Stimulated activated CD4-positive, alpha-beta T cell treated with anti-CD3 and anti-CD28 coated beads, TNF-alpha, amount 100 ng/mL, for 24 hours (primary cell): ENCODE measurements at places on chromosomes 4 and X.

DNA sequence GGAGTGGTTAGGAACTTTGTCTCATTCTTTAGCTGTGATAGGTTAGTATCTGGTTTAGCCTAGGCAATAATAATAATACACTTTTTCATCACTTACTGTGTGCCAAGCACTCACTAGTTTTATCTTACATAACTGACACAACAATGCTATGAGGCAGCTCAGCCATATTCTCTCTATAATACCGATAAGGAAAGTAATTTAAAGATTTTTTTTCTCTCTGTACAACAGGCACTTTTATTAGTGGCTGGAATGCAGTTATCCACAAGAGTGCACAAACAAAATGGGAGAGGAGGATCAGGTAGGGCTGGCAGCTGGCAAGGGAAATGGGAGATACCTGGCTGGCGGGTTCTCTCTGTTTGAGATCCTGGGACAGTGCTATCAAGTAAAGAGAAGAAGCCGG, 7.6 kb downstream of the RELL1 start:
- DNase-seq, result no peak

GRCh38 chr4:32798471-32799159, 2078.4 kb downstream of the PCDH7 start:
- DNase-seq, result no peak

GRCh38 chr4:177051473-177052060, 258.1 kb upstream of the NEIL3 start:
- no peak for DNase-seq

GRCh38 chrX:136395271-136395670, 92.5 kb upstream of the BRS3 start:
- no peak for DNase-seq

DNA sequence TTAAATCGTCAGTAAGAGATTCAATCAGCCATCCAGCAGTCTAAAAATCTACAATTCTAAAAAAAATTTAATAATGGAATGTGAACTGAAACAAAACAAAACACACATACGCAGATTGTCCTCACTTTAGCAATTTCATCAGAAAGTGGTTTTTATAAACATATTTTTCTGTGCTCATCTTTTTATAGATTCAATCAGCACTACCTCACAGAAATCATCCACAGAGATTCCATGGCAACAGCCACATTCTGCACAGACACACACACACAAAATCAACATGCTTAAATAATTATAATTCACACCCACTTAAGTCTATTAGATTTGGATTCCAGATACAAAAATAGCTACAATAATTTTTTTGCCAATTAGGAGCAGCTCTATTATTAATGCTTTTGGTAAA, 149.0 kb upstream of the KCNIP4 start:
- DNase-seq, result no peak

GRCh38 chrX:15404401-15405096, 20.3 kb upstream of the VEGFD start:
- no peak for DNase-seq

DNA sequence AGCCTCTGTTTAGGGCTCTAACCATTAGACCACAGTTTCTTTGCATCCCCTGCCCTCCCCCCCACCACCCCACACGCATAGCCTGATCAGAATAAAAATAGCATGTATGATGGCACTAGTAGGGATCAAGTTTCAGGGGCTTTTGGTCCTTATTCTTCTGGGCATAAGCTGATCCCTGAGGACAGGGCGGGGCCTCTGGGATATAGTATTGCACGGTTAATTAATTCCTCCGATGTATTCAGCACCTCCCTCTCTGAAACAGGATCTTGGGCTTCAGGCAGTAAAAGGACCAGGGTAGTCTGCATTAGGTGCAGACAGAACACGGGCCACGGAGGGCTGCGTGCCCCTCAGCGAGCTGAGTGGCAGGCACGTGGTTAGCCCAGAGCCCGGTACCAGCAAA, 57.1 kb downstream of the ELF4 start:
- no peak for DNase-seq

DNA sequence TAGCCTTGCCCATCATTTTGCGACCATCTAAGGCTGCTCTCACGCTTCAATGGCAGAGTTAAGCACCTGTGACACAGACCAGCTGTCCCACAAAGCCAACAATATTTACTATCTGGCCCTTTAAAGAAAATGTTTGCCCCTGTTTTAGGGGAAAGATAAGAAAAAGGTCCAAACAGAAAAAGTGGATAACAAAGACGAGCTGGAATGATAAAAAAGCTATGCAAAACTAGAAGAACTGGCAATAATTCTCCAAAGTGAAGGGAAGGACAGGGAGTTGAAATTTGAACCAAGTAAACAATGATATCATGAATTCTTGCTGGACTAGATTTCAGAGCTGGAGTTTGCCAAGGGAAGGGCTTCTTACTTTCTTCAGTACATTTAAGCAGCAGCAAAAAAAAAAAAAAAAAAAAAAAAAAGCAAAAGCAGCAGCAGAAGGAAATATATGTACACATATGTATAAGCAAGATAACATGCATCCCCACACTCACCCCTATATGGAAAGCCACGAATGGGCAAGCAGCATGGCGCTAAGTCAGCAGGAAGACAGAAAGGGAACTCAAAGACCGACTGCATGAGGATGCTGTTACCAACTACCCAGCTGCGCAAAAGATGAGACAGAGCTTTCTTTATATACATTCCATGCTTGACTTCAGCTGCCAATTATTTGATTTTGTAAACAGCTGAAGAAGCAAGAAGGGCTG, 12.5 kb downstream of the TRAPPC2 start:
- DNase-seq, result no peak

DNA sequence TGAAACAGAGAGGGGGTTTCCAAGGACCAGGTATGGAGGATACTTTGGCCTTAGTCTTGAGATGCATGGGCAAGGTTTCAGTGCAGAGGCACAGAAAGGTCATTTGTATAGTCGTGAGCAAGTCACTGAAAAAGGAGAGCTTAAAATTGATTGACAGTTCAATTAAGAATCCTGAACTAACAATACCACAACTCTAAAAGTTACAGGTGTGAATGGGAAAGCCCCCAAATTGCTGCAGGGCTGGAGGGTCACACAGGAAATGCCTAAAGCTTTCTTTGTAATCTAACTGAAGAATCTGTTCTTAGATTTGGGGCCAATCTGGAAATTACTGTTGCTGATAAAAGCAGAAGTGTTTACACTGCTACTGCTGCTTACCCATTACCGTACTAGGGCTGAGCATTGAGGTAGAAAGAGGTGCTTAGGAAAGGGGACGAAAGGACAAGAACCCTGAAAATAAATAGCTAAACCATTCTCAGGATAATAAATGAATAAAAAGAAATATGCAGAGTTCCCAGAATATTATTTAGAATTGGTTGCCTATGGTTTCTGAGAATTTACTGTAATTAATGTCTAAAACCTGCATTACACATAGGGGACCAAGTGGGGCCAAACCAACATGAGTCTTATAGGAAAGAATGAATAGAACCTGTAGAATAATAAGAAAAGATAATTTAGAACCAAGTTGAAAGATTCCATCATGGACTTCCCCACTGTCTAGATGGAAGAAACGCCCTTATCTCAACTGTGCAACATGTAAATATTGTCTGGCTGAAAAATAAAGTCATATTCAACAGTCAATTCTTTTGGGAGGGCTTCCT, 91.9 kb upstream of the PPP1R2C start:
- no peak for DNase-seq

- no peak for DNase-seq
These were observed 164.7 kb downstream of the SOWAHB start for GRCh38 chr4:76733068-76733771.

GRCh38 chr4:610411-611261, 14.7 kb upstream of the PDE6B start:
- DNase-seq, result no peak

GRCh38 chr4:136383082-136383481, 1149.2 kb downstream of the PCDH18 start:
- DNase-seq, result no peak

- DNase-seq, result no peak
These were observed 767.5 kb upstream of the MAGEB2 start for GRCh38 chrX:29447867-29448266.

GRCh38 chr4:116913451-116913850, 171.9 kb downstream of the TRAM1L1 start:
- DNase-seq, result no peak

DNA sequence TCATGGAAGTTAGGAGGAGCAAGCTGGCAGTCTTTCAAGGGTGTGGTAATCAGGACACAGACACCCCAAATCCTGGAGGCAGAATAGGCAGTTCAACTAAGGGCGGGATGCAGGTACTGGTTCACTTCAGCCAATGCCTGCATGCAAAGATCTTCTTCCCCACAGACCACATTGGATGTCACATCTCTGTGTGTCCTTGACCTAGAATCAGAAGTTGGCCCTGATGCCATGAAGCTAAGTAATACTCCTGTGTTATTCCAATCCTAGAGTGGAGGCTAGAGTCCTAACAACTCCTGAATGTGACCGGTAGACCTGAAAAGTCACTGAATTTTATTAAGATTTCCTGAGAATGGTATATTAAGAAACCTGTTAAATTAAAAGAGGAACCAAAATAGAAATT, 165.5 kb downstream of the DMD start:
- no peak for DNase-seq

DNA sequence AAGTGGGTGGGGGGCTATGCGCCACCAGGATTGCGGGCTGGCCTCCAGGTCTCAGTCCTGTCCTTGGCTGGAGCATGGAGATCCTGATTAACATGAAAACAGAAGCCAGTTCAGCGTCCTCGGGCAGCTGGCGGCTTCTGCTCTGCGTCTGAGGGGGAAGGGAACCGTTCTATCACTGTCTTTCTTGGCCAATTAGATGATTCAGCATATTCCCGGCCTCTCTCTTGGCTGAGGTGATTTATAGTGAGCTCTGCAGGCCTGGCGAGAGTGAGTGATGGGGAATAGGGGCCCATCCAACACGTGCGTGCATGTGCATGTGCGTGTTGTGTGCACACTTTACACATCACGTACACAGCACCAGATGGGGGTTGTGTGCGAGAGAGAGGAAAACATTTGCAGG, 145.8 kb upstream of the ATP6AP2 start:
- DNase-seq, result no peak

DNA sequence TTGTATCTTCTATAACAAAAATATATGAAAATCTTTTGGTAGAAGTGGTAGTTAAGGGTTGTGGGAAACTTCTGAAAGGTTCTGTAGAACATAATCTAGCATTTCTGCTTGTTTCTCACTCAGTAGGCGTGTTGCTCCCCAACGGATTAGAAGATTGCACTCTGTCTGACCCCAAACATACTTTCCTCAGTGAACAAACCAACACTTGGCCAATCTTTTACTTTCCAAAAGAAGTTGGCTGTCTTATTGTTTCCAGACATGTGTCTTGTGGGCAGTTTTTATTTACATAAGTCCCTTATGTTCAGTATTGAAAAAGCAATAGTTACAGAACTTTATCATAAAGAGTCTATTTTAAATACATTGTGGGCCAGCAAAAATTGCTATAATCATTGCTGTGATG, 312.8 kb upstream of the EPHA5 start:
- DNase-seq, result no peak

GRCh38 chrX:17511556-17511955, 136.6 kb downstream of the NHS start:
- no peak for DNase-seq

DNA sequence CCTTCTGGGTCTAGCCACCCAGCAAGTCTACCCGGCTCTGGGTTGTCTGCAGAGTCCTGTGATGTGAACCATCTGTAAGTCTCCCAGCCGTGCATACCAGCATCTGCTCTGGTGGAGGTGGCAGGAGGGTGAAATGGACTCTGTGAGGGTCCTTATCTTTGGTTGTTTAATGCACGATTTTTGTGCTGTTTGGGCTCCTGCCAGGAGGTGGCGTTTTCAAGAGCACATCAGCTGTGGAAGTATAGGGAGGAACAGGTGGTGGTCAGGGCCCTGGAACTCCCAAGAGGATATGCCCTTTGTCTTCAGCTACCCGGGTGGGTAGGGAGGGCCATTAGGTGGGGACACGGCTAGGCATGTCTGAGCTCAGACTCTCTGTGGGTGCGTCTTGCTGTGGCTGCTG, 66.5 kb upstream of the ZFP42 start:
- DNase-seq, result no peak

DNA sequence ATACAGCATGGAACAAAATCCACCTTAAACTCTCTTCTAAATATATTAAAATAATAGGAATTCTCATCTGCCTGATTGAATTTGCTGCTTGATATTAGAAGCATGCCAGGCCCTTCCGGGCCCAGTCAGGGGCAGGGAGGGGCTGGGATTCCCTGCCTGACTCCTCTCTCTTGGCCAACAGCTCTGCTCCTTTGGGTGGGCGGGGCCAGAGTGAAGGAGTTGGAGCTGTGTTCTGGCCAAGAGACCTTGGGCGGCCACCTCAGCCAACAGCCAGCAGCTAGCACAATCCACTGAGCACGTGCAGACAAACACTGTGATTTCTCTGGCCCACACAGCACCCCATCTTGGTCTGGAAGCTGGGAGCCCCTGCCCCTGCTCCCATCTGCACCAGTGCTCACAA, 140.3 kb downstream of the PJA1 start:
- no peak for DNase-seq

DNA sequence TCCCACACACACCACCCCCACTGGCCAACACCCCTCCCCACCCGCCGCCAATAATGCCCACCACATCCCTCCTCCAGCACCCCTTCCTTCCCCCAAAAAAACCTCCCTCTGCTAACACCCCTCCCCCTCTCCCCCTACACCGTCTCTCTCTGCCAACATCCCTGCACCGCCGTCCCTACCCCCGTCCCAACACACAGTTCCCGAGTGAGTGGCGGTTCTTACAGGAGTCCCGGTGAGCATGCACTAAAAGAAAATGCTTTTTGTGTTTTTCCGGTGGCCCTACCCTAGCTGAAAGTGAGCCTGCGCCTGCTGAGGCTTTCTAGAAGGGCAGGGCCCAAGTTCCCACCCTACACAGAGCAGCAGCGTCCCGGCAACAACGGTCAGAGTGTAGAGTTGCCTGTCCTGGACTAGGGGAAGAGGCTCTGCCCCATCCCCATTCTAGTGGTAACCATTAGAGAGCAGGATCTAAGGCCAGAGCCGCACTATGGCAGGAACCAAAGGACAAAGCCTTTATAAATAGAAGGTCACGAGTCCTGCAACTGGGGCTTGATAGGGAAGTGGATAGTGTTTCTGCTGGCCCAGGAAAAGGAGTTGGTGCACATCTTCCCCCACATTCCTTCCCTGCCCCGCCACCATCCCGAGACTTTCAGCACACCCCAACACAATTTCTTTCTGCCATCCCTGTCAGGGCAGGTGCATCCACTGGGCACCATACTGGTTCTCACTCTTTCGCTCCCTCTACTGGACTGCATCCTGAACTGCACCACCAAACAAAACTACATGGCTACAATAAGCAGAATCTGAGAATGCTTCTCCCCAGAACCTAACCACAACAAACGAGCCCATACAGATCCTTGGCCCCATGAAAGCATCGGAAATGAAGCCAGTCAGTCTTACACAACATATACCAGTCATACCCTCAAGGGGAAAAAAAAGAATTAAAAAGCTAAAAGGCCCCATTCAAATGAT, 78.1 kb upstream of the PAGE3 start:
- DNase-seq, result peak; percentile 3

- DNase-seq, result no peak
These were observed 148.5 kb downstream of the DHRSX start for GRCh38 chrX:2351999-2352995.

DNA sequence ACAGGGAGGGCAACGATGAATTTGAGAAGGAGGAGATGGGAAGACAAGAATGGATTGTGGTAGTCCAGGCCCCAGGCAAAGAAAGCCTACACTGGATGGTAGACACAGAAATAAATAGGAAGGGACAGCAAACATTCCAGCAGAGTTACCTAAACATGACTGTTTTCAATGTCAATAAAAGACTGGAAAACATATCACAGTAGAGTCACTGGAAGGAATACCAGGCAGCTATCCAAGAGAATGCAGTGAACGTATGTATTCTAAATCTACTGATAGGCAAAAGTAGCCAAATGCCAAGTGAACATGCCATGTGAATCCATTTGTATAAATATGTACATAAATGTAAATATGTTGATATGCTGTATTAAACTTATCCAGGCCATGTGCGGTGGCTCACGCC, 183.0 kb downstream of the PALLD start:
- DNase-seq, result no peak
